Activated CD4-positive, alpha-beta memory T cell treated with anti-CD3 and anti-CD28 coated beads for 36 hours (primary cell): ENCODE measurements at places on chromosomes 16 and 17. TPM values are rescaled to one million over a fixed set of nuclear protein-coding genes. Genes with fewer than 3 reads are reported as not detected.

The MTMR4 gene
- 66.5 TPM for total RNA-seq

The MT1E gene
- total RNA-seq, result 4.8 TPM

The DLG4 gene
- 8.4 TPM for total RNA-seq

The C17orf78 gene
- not detected for total RNA-seq

The C16orf96 gene
- total RNA-seq, result 0.17 TPM

The CSH1 gene
- total RNA-seq, result not detected

The NOS2 gene
- not detected for total RNA-seq

The CRHR1 gene
- not detected for total RNA-seq

The MYO1D gene
- total RNA-seq, result 13.5 TPM

The TOX3 gene
- total RNA-seq, result not detected

The FSCN2 gene
- total RNA-seq, result 0.33 TPM

The KCNH6 gene
- not detected for total RNA-seq
